Aorta (tissue), 5 donors: ENCODE measurements at places on chromosomes 5 and 9. TPM values are rescaled to one million over a fixed set of nuclear protein-coding genes. Genes with fewer than 3 reads are reported as not detected.

PTGES gene
- 2.3 TPM for polyA plus RNA-seq

ZDHHC11B gene
- 4.5 TPM for polyA plus RNA-seq

PIP5KL1 gene
- 4.5 TPM for polyA plus RNA-seq

GADD45G gene
- polyA plus RNA-seq = 30.4 TPM

IFNB1 gene
- not detected for polyA plus RNA-seq

GRXCR2 gene
- polyA plus RNA-seq = not detected

ADAMTS6 gene
- polyA plus RNA-seq = 1.5 TPM

LCNL1 gene
- not detected for polyA plus RNA-seq

AK8 gene
- 0.38 TPM for polyA plus RNA-seq

PCDHB2 gene
- 2.6 TPM for polyA plus RNA-seq

TLE1 gene
- polyA plus RNA-seq = 20.9 TPM

NEUROG1 gene
- polyA plus RNA-seq = not detected

SLCO6A1 gene
- not detected for polyA plus RNA-seq

FBXL7 gene
- polyA plus RNA-seq = 3.9 TPM

NTRK2 gene
- 0.88 TPM for polyA plus RNA-seq
